Stimulated activated CD8-positive, alpha-beta memory T cell treated with anti-CD3 and anti-CD28 coated beads, Interleukin-15, amount 100 ng/mL, for 48 hours (primary cell): ENCODE measurements at places on chromosomes 1 and 21.

- DNase-seq = no peak
Observed at GRCh38 chr1:56808410-56808809, 10.8 kb downstream of the FYB2 start.

DNA sequence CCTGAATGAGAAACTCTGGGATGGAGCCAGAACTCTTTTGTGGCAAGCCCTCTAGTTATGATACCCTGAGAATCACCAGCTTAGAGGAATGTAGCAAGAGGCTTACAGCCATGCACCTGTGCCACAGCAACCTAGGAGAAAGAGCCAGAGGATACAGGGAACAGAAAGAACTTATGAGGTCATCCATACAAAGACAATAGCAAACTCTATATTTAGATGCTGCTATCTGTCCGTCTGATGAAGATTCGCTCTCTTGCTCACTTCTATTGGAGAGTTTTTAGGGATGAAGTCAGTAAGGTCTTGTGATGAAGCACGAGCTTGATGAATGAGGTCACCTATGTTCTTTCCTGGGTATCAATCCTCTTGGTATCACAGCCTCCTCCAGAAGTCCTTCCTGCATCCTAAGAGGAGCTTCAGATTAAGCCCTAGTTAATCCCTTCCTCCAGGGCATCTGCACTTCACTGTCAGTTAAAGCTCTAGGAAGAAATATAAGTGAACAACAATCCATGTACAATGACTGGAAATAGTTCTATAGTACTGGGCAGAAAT is 185.6 kb downstream of the DAB1 start:
- DNase-seq = no peak

- no peak for DNase-seq
Observed at GRCh38 chr1:170273291-170274130, 127.8 kb downstream of the NTMT2 start.

DNA sequence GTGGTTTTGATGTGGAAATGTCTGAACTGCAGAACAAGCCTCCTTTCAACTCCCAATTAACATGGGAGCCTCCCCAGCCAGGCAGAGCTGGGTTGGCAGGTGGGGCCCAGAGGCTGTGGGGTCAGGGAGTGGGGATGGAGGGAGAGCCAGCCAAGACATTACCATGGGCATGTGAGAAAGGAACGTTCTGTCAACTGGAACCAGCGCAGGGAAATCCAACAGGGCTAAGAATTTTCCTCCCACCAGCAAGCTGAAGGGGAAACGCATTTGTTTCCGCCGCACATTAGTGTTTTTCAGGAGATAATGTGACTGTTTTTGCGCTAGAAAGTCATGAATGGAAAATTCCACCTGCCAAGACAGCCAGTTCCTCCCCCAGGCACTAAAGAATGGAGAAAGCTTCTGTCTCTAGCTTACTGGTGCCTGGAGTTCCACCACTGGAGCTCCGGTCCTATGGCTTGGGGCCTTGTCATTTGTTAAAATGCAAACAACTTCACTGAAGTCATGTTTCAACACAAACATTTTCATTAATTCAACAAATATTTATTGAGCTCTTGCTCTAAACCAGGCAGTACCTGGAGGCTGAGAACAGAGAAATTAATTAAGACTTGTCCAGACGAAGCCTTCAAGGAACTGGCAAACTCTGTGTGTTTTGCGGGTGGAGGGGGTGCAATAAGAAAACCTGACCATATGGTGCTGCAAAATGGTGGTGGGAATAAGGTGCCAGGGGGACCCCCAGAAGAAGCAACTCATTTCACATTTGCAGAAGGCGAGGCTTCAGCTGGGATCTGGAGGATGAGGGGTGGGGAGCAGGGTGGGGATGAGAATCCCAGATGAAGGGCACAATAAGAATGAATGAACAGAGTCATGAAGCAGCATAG is 305.1 kb downstream of the MATN1 start:
- no peak for DNase-seq

- no peak for DNase-seq
Observed at GRCh38 chr21:29613021-29613420, 314.3 kb downstream of the BACH1 start.

DNA sequence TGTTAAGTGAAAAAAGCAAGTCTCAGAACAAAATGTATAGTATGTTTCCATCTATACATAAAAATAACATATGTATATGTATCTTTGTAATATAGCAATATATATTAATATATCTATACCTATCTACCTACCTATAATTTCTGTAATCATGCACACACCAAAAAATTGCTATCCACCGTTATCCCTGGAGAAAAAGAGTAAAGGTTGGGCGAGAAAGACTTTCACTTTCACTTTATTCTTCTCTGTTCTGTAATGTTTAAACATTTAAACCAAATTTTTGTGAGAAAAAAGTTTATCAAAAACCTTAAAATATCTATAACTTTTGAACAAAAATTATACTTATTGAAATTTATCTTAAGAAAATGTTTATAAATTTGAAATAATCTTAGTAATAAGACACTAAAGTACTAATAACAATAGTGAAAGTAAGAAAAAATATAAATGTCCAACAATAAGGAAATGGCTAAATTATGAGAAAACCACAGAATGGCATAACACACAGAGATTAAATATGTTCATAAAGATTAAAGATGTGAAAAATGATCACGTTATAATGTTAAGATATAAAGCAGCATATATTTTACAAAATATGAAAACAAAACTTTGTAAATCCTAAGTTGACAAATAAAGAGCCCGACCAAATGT is 74.0 kb upstream of the LRRC53 start:
- no peak for DNase-seq

DNA sequence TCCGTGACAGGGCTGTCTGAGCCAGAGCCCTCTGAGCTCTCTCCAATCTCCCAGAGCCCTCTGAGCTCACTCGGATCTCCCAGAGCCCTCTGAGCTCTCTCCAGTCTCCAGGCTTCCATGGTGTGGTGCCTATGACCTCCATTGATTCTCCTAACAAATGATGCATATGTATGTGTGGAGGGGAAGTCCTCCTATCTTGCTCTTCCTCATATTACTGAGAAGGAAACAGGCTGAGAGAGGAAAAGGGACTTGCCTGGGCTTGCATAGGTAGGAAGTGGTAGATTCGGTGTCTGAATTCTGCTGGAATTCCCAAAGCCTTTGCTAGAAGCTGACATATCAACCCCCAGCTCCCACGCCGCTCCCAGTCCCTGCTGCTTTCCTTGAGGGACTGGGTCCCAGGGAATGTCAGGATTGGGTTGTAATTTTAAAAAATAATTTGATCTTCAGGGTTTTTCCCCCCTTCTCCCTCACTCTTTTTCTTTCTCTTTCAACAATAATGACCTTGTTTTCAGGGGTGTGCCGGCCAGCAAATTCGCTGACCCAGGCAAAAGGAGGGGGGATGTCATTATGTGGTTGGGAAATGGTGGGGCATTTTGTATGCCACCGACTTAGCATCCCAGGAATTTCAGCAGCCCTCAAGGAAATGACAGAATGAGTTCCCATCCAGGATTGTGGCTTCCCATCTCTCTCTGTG is 42.3 kb upstream of the RUNX3 start:
- DNase-seq = no peak

- DNase-seq = no peak
Observed at GRCh38 chr1:16267690-16268180, 30.8 kb upstream of the CPLANE2 start.
